T-helper 17 cell (primary cell): ENCODE measurements at places on chromosomes 13 and 19.

DNA sequence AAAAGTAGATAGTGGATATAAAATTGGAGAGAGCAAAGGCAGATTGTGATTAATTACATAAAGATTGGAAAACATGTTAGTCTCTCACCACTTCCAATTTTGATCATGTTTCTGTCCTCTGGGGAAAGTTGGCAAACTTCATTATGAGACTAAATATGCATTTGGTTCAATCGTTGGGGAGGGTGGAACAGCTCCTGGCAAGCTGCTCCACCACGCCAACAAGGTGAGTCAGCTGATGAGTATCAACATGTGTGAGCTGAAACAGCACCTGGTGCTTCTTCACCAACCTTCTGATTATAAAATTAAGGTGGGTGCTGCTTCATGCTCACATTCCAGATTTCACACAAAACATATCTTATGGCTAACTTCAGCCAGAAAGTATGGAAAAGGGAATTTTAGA, 1784.6 kb downstream of the SLITRK5 start:
- no peak for DNase-seq

- DNase-seq: no peak
Measured at GRCh38 chr13:34469196-34469986, 472.7 kb upstream of the NBEA start.

DNA sequence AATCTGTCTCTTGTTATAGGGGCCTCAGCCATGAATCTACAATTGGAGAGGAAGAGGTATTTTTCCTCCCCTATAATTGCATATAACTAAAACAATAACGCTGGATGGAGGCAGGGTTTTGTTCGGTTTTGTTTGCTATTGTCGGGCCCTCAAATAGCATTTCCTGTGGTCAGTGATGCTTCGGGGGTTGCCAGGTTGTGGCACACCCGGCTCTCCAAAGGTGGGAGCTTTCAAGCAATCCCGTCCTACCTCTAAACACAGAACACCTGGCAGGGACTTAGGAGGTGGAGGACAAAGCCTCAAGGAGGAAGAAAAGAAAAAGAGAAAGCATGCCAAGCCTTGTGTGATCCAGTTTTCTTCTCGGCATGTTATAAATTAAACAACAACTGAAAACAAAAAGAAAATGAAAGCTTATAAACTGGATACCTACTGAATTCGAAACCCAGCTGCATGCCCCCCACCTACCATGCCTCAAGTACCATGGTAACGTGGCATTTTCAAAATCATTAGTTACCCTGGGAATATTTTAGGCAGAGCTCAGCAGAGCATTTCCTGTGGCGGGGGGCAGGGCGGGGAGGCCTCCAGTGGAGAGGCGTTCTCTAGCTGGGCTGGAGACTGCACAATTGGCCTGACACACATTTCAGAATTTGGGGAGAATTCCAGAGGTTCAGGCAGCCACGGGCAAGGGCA, 213.8 kb downstream of the DCLK1 start:
- no peak for DNase-seq

DNA sequence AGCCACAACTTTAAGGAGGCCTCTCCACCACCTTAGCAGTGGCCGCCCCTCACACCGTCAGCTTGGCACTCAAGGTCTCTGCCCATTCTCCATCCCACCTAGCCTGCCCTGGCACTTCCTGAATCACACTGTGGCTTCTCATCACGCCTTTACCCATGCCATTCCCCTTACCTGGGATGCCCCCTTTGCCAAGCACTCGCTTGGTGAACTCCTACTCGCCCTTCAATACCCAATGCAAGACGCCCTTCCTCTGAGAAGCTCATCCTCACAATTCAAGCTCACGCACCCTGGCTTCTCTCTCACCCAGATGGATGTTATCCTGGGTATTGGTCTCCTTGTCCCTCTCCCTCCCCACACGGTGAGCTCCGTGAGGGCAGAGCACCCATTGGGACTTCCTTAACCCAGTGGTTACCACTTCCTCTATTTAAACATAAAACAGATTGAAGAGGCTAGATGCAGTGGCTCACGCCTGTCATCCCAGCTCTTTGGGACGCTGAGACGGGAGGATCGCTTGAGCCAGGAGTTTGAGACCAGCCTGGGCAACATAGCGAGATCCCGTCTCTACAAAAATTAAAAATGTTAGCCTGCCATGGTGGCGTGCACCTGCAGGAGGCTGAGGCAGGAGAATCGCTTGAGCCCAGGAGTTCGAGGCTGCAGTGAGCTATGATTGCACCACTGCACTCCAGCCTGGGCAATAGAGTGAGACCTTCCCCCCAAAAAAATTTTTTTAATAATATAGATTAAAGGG, 12.6 kb upstream of the SHD start:
- no peak for DNase-seq

DNA sequence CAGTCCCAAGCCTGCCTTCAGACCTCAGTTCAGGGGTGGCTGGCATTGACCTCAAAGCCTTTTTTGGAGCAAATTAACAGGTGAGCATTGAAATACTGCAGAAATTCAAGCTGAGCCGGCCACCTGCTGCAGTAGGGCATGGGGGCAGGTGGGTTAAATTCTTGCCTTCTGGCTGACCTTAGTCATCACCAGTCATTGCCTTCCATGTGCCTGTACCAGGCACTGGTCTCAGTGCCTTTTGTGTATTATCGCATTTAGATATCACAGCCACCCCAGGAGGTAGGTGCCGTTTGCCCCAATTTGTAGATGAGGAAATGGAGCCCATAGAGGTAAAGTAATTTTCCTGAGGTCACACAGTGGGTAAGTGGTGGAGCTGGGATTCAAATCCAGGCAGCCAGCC, 7.2 kb downstream of the PPP1R37 start:
- no peak for DNase-seq

- no peak for DNase-seq
Measured at GRCh38 chr13:84433024-84433423, 550.8 kb upstream of the SLITRK1 start.

- no peak for DNase-seq
Measured at GRCh38 chr19:40452016-40452415, 7.9 kb upstream of the SERTAD3 start.

DNA sequence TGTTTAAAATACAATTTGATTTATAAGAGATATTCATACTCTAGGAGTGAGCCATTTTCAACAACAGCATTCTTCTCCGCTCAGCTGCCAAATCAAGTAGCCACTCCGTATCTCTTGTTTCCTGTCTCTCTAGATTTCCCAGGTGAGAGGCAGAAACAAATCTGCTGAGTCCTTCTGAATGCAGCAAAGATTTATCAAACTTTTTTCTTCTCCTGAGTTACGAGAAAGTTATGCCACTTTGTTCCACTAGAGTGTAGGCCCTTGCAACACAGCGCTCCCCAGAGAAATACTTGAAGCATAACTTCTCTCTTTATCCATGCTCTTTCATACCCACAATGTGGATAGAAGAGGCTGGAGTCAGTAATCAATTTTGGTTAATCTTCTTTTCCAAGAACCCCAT, 1960.8 kb downstream of the OLFM4 start:
- no peak for DNase-seq

DNA sequence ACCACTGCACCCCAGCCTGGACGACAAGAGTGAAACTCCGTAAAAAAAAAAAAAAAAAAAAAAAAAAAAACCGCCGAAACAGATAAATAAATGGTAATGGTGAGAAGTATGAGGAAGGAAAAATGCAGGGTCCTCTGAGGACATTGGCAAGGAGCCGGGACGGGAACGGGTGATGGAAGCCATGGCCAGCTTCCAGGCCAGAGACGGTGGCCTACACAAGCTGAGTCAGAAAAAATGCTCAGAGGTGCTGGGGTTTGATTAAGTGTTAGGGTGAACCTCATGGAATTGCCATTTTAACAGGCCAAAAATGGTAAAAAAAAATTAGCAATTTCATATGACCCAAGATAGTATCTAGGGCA, 866 bp upstream of the ZSWIM4 start:
- no peak for DNase-seq

- DNase-seq: no peak
Measured at GRCh38 chr13:48126944-48127830, 32.3 kb upstream of the MED4 start.

DNA sequence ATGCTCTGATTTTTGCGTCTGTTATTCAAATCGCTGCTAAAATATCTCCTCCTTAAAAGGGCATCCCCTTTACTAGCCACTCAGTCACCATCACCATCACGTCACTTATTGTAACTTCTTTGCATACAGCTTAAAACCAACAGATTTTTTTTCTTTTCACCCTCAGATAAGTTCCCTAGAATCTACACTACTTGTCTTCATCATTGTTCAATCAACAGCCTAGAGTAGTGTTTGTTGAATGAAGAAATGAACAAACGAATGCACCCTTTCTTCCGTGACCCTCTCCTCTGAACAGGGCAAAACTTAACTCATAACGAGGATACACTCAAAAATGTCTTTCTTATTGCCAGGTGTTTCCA, 1.1 kb upstream of the AKAP11 start:
- DNase-seq: no peak

DNA sequence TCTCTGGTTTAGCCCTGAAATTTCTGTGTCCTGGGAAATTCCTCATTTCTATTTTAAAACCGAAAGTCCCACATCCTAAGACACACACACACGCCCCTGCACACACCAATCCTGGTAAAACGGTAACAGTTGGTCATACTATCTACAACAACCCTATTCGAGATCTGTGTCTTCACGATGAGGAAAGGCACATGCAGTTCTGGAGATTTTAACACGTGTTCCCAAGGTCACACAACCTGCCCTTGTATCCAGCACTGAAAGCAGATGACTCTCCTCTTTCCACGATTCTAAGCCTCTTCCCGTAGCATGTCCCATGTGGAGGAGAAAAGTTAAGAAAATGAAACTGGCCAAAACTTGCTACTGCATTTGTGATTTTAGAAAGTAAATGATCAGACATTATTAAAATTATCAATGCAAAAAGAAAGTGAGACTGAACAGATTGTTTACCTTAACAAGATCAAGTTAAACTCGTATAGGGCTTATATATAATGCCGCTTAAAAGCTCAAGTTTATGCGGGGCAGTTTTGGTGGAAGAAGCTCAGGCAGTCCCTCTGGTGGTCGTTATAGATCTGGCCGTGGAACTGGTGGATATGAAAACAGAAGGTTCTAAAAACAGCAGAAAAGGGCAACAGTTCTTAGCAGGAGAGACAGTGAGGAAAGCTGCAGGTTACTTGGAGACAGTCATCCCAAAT, 32.7 kb downstream of the VSTM1 start:
- DNase-seq: no peak

- DNase-seq: no peak
Measured at GRCh38 chr19:44846455-44847143, 502 bp downstream of the NECTIN2 start.

DNA sequence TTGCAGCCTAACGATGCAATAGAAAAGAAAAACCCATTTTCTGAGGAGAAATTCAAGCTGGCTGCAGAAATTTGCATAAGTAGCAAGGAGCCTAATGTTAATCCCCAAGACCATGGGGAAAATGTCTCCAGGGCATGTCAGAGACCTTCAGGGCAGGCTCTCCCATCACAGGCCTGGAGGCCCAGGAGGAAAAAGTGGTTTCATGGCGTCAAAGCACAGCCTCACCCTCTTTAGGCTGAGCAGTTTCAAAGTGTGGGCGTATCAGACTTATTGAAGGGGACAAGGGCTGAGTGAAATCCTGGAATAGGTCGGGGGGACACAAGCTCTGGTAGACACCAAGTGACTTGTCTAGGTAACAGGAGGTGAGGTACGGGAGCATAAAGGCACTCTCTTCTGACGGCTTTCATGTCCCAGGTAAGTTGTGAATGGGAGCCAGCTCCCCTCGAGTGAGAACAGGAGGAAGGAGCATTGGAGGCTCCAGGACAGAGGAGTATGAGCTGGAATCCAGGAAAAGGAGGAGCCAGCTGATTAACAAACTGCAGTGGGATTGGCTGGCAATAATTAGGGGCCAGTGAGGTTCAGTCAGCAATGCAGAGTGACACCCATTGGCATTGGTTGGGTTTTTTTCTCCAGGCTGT, 35.8 kb downstream of the MRPL57 start:
- DNase-seq: no peak

- no peak for DNase-seq
Measured at GRCh38 chr19:11203194-11204075, 6.1 kb upstream of the KANK2 start.

- no peak for DNase-seq
Measured at GRCh38 chr13:75723901-75724300, 87.8 kb downstream of the LMO7 start.

GRCh38 chr13:29543230-29544215, 52.0 kb downstream of the SLC7A1 start:
- DNase-seq: no peak

GRCh38 chr19:13959962-13960862, 7.9 kb downstream of the DCAF15 start:
- no peak for DNase-seq

DNA sequence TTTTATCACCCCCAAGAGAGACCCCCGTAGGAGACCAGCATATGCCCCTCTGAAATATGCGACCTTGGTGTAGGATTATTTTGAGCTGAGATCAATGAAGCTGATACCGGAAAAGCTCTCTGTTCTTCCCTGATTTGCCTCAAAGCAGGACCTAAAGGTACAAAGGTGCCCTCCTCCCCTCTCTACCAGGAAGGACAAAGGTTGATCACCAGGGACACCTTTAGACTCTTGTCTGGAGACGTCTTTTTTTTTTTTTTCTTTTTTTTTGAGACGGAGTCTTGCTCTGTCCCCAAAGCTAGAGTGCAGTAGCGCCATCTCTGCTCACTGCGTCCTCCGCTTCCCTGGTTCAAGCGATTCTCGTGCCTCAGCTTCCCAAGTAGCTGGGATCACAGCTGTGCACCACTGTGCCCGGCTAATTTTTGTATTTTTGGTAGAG, 792 bp upstream of the PEX11G start:
- no peak for DNase-seq

DNA sequence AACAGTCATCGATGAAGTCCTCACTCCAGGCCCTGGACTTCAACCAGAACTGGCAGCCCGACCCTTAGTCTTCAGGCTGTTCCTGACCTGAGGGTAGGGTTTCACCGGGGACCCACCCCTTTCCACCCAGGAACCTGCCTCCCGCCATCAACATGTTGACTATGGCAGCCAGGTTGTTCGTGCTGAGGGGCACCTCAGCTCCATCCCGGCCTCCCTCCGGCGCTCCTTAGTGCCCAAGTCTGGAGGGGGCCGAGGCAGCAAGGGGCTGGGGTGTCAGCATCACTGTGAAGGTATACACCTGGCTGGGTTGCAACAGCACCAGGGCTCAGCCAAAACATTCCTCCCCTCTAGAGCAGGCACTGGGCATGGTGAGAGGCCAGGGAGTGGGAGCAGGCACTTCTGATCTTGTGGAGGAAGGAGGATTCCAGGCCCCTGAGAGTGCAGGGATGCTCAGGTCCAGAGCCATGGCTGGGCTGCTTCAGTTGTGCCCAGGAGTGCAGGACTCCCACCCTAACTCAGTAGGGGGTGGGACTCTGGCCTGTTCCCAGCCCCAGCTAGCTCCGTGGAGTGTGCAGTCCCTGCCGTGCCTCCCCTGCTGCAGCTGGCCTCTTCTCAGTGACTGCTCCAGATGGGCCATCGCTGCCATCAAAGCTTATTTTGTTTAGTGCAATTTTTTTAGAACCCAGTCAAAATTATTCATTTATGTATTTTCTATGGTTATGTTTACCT, 1445.9 kb downstream of the PCDH9 start:
- no peak for DNase-seq
